Effector memory CD4-positive, alpha-beta T cell (primary cell): ENCODE measurements at places on chromosomes 5 and 9.
A peak's percentile ranks its signal among the peaks of the same experiment; 100 is the strongest.

DNA sequence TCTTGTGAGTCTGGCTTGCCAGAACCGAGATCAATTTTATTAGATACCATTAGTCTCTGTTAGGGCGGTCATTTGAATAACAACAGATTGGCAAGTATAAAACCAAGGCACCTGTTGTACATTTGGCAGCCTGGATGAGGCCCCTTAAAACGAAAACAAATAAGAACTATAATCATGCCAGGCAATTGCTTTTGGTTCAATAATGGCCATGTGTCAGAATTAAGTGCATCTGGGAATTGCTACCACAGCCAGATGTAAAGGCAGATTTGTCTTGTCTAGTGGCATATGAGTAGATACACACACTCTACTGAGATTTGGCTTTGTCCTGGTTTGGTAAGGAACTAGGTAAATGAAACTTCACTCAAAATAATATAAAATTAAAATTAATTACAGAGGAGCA lies 1046.2 kb upstream of the DMAC1 start:
- DNase-seq = no peak

- DNase-seq = no peak
Measured at GRCh38 chr9:69109152-69109551, 64.9 kb upstream of the TJP2 start.

DNA sequence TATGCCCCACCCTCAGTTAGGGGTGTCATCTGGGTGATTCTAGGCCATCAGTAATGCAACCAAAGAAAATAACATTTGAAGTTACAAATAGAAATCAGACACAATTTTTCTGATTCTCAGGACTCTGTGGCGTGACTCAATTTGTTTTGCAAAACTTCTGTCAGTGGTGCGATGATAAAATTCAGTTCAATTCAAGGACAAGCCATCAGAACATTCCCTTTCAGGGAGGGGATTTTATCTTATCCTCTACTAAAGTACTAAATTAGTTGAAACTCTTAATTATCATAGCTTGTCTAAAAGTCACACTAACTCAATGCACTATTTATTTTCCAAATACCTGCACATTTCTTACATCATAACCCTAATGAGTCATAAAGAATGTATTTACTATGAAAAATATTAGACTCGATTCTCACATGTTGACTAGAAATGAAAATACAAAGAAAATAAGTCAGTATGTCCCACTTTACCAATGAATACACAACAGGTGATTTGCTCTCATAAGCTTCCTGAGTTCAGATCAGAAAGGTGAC lies 28.2 kb downstream of the HTR4 start:
- no peak for DNase-seq

DNA sequence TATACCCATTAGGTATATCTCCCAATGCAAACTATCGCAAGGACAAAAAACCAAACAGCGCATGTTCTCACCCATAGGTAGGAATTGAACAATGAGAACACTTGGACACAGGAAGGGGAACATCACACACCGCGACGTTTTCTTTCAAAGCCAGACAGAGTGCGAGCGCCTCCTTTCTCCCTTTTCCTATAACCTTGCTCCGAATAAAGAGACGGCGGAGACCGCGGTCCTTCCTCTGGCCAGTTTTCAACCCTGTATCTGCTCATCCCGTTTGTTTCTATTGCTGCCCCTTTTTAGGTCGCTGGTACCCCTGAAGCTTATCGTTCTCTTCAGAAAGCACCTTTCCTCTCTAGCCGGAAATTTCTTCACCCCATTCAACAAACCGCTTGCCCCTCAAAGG lies 1.3 kb downstream of the LVRN start:
- no peak for DNase-seq

DNA sequence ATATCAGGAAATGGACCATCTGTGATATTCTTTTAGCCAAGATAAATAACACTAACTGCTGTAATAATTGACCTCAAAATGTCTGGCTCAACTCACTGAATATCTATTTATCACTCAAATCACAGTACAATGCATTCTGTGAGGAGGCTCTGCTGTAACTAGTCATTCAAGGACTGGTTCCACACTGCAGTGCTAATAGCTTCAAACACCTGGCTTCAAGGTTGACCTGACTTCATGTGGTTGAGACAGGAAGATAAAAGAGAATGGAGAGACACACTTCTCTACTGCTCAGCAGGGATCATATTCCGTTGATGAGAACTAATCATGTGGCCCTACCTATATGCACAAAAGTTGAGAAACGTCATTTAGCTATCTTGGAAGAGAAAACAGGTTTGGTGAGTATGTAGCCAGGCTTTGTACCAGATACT lies 3.4 kb upstream of the RHOBTB3 start:
- DNase-seq = no peak

DNA sequence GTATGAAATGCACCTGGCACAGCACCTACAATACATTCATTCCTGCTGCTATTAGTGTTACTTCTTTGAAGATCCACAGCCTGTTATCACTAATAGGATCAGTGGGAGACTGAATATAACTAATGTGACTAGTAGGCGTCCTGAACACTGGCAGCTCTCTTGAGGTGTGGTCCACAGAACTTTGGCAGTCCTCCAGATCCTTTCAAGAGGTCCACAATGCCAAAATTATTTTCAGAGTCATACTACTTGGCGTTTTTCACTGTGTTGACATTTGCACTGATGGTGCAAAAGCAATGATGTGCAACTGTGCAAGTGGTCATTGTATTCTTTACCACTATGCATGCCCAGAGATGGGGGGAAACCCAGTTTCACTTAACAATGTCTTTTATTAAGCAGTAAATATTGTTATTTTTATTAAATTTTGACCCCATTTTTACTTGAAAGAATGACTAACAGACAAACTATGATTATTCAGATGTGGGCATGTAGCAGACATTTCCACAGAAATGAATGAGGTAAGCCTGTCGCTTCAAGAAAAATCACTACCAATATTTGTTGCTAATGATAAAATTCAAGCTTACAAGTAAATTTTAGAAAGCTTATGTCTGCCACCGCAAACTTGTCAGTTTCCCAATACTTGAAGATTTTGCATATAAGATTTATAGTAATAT lies 48.9 kb downstream of the ADRB2 start:
- no peak for DNase-seq

- DNase-seq = no peak
Measured at GRCh38 chr5:107889387-107889786, 218.7 kb upstream of the EFNA5 start.

DNA sequence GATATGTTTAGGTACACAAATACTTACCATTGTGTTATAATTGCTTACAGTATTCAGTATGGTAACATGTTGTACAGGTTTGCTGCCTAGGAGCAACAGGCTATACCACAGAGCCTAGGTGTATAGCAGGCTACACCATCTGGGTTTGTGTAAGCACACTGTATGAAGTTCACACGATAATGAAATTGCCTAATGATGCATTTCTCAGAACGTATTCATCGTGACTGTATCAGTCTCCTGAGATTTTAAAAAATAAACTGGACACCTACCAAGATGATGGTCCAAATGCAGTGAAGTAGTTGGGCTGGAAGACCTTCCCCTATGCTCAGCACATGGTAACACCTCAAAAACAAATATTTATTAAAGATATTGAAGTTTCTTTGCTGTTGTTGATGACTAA lies 103.3 kb upstream of the NFIB start:
- no peak for DNase-seq

- DNase-seq = no peak
Measured at GRCh38 chr5:102286476-102286875, 9.6 kb downstream of the SLCO4C1 start.

- no peak for DNase-seq
Measured at GRCh38 chr9:104993291-104993963, 65.5 kb upstream of the ABCA1 start.

- no peak for DNase-seq
Measured at GRCh38 chr5:124289641-124290311, 456.7 kb downstream of the ZNF608 start.

- DNase-seq = no peak
Measured at GRCh38 chr5:161432798-161433197, 113.7 kb downstream of the GABRB2 start.

GRCh38 chr5:121691478-121691877 lies 160.2 kb upstream of the FTMT start:
- no peak for DNase-seq

- DNase-seq = no peak
Measured at GRCh38 chr5:89421035-89421434, 538.1 kb upstream of the MEF2C start.

DNA sequence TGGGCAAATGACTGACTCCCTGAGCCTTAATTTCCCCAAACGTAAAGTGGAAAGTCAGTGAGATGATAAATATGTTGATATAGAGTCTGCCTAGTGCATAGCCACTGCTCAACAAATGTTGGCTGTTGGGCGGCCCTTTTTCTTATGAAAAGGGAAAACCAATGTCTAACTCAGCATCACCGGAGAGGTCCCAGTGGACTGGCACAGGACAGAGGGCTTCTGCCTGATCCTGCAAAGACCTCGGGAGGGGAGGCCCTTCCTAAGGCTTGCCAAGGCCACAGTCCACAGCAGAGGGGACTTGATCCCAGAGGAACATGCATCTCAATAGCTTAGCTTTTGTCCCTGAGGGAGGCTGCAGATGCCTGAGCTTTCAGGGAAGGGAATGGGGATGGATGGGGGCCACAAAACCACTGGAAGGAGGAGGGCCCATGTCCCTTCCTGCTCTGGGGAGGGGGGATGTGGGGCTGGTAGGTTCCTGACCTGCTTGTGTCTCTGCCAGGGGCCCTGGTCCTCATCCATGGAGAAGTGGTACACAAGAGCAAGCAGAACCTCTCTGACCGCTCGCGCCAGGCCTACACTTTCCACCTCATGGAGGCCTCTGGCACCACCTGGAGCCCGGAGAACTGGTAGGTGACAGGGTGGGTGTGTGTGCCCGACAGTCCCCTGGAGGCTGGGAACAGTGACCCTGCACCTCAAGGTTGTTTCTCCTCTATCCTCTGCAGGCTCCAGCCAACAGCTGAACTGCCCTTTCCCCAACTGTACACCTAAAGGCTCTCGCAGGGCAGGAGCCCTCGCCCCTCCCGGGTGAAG lies 6.3 kb downstream of the DOLK start:
- DNase-seq = no peak

GRCh38 chr5:15610216-15610615 lies 110.2 kb downstream of the FBXL7 start:
- no peak for DNase-seq

DNA sequence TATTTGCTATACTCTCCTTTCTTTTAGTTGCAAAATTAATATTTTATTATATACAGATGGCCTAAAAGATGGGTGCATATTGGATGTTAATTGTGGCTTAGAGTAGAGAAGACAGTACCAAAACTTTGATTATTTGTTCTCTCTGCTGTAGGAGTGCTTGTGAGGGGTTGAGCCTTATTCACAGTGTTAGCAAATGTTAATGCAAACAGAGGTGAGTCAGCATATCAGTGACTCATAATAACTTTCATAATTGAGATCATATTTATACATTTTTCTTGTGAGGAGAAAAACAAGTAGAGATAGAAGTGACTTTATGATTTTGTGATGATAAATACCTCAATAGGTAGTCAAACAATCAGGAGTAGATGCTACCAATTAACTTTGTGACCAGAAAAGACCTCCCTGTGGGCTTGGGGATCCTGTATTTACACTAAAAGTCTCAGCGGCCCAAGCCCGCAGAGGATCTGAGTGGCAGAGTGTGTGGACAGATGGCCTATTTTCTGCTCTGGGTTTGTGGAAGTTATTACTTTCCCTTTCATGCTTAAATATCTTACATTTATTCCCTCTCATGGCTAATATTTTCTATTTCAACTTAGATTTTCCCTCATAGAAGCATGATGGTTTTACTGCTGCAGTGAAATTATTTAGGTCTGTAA lies 226.5 kb downstream of the TAF11L14 start:
- DNase-seq = no peak

DNA sequence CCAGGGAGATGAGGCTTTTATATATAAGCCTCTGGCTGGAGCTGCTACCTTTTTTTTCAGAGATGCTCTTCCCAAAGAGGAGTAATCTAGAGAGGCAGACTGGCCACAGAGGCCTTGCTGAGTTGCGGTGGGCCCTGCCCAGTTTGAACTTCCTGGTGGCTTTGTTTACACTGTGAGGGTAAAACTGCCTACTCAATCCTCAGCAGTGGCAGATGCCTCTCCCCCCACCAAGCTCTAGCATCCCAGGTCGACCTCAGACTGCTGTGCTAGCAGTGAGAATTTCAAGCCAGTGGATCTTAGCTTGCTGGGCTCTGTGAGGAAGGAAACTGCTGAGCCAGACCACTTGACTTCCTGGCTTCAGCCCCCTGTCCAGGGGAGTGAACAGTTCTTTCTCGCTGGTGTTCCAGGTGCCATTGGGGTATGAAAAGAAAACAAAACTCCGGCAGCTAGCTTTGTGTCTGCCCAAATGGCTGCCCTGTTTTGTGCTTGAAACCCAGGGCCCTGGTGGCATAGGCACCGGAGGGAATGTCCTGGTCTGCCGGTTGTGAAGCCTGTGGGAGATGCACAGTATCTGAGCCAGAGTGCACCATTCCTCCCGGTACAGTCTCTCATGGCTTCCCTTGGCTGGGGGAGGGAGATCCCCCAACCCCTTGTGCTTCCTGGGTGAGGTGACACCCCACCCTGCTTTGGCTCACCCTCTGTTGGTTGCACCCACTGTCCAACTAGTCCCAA lies 219.5 kb upstream of the IZUMO3 start:
- DNase-seq = no peak

- DNase-seq = no peak
Measured at GRCh38 chr5:78234804-78235203, 59.7 kb downstream of the AP3B1 start.

GRCh38 chr5:151068433-151069197 lies 12.2 kb downstream of the TNIP1 start:
- no peak for DNase-seq

GRCh38 chr9:76359365-76359764 lies 34.9 kb downstream of the RFK start:
- DNase-seq = no peak

- peak; percentile 57 for DNase-seq
Measured at GRCh38 chr5:157252711-157253465, 13.0 kb upstream of the CYFIP2 start.

GRCh38 chr9:133008824-133009223 lies 22.0 kb upstream of the GTF3C5 start:
- no peak for DNase-seq

DNA sequence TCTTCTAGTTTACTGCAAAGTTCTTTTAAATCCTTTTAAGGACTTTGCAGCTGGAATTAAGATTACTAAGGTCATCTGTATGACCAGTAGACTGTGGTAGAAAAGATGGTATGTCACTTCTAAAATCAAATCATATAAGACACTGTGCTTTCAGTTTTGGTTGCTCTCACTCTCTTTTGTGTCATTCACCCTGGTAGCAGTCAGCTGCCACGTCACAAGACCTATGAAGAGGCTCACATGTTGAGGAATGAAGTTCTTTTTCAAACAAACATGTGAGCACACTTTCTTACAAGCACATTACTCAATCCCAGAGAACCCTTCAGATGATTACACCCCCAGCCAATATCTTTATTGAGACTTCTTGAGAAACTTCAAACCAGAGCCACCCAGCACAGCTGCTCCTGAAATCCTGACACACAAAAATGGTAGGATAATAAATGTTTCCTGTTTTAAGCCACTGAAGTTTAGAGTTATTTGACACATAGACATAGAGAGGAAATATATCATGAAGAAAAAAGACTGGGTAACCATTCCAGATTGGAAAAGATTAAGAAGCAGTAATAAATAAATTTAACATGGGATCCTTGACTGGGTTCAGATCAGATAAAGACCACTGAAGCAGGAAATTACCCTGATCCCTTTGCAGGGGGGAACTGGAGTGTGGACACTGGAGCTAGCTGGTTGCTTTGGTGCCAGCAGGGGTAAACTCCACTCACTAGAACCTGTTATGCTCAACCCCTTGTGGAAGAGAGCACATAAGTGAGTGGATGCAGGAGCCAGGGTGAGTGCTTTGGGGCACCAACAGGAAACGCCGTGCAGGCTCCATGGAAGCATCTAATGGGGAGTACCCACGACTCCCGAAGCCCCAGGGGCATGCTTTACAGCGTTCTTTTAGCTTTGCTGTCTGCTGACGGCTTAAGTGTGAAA lies 64.1 kb downstream of the SLCO4C1 start:
- no peak for DNase-seq
